Gastrocnemius medialis (tissue), 4 donors: ENCODE measurements at places on chromosomes 12 and 14.

- DNase-seq: no peak
Measured at GRCh38 chr12:9829483-9829882, 2.2 kb downstream of the KLRF1 start.

DNA sequence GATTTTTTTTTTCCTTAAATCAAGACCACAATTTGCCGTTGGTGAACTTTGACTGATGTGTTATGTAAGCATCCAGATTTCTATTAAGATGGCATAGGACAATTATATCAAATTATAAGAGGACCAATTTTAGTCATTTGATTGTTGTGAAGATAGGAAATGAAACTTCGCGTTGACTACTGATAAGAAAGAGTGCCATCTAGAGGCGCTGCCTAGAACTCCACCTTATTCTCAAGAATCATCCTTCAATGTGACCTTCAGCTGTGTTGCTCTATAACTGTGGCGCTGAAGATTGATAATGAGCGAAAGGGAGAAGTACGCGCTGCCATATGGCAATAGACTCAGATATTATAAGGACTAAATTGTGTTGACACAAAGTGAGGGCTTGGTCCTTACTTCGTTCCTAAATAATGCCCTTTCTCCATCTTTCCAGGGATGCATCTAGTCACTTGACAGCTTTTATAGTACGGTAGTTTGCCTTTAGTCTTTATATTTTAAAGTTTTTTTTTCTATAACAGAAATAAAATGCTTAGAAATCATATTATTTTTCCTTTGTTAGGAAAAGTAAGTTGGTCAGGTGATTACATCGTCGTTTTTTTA lies 350.8 kb upstream of the STXBP6 start:
- no peak for DNase-seq

DNA sequence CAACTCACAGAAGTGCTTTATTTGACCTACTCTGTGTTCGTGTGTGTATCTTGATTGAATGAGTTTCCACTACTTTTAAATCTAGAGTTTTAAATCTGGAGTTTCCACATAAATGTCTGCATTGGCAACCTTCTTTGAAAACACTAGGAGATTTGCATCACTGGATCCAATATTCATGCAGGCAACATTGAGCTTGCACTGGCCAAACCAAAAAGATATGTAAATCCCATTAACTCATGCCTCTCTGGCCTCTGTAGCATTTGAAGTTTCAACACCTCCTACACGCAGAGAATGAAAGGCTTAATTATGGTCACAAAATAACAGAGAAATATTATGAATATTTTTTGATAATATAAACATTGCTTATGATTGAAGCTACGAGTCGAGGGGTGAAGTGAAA lies 178.6 kb downstream of the DUSP6 start:
- no peak for DNase-seq

- no peak for DNase-seq
Measured at GRCh38 chr14:75341620-75342019, 63.0 kb downstream of the FOS start.

DNA sequence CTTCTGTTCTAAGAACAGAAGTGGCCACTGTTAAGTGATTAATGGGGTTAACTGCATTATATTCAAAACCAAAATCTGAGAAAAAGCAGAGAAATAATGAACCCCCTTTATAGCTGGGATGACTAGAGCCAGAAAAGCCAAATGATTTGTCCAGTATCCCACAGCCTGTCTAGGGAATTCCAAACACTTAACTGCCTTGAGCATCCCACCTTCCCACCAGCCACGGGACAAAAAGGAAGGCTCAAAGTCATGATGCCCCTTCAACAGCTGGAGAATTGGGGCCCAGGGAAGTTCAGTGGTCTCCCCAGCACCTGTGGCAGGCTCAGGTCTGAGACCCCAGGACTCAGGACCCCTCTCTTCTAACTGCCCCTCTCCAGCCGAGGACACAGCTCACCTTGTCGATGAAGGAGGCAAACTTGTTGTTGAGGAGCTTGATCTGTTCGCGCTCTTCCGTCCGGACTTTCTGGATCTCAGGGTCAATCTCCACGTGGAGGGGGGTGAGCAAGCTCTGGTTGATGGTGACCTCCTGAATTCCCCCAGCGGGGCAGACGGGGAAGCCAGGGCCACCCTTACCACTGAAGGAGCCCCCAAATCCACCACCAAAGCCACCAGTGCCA lies 605 bp downstream of the KRT4 start:
- DNase-seq: no peak

- no peak for DNase-seq
Measured at GRCh38 chr14:87141801-87142200, 851.2 kb downstream of the GALC start.
